ENCODE measurements at places on chromosomes 1 and 21.

DNA sequence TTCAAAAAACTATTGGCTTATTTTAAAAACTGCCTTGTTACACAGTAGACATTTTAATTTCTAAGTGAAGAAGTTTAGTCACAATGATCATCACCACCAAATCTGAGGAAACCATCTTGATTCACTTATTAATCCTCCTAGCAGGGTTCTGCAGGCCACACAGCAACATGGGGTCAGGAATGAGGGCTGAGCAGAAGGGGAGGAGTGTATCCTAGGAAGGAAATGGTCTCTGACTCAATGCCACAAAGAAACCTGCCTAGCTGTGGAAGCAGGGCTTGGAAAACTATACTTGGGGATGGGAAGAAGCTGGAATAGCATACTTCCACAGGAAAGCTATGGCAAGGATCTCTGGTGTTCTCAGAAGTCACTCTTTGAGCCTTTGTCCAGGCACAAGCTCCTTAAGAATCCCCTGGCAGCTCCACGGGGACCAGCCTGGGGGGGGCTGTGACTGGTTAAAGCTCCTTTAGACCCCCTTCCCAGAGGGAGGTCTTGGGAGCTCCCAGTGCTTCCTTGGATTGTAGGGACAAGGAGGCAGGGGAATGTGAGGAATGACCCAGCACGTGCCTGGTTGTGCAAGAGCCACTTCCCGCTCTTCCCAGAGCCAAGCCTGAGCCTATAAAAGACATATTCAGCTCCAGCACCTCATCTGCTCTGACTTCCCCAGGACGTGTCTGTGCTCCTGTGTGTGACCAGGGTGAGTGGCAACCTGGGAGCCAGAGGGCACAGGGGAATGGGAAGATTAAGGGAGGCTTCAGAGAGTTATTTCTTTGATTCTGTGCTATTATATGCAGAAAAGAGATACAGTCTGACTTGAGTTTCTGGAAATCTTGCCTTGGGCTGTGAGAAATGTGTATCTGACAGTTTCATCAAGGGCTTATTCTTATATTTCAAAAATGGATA, at the start of gene LCE2A:
TSS of gene LCE2A (plus strand) at position 645 of the 900 bp plus-strand sequence. CDS start 557 bp downstream, outside the sequence.
- no peak for DNase-seq

GRCh38 chr1:227374846-227375245, 56.6 kb upstream of the CDC42BPA start:
- DNase-seq, result no peak

- DNase-seq, result no peak
These were observed 26.0 kb downstream of the SERBP1 start for GRCh38 chr1:67404212-67404620.

- no peak for DNase-seq
These were observed 12.2 kb downstream of the AMPD2 start for GRCh38 chr1:109631513-109632505.

DNA sequence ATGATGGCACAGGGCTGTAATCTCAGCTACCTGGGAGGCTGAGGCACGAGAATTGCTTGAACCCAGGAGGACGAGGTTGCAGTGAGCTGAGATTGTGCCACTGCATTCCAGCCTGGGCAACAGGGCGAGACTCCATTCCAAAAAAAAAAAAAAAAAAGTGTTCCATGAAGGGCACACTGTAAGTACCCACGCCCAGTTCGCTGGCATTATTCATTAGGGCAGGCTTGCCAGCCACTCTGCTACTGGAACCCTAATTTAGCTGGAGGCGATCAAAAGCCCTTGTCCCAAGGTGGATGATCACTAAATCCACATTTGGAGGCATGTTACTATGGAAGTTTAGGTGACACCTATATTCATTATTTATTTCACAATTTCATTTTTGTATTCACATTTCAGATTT, 5.0 kb downstream of the IFNLR1 start:
- no peak for DNase-seq

DNA sequence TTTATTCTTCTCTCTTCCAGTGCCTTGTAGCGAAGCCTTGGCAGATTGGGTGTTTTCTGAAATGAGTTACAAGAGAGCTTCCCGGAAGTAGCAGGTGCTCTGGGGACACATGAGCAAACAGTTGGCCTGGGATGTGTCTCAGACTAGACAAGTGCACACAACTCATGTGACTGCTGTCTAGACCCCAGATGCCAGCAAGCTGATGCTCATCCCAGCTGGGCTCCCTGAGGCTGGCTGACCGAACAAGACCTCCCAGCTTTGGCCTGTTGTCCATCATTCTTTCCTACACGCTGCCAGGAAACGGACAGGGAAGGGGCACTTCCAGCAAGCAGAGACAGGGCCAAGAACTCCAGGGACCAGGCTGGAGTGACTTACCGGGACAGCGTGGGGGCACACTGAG, 18.7 kb upstream of the CSF1 start:
- no peak for DNase-seq

DNA sequence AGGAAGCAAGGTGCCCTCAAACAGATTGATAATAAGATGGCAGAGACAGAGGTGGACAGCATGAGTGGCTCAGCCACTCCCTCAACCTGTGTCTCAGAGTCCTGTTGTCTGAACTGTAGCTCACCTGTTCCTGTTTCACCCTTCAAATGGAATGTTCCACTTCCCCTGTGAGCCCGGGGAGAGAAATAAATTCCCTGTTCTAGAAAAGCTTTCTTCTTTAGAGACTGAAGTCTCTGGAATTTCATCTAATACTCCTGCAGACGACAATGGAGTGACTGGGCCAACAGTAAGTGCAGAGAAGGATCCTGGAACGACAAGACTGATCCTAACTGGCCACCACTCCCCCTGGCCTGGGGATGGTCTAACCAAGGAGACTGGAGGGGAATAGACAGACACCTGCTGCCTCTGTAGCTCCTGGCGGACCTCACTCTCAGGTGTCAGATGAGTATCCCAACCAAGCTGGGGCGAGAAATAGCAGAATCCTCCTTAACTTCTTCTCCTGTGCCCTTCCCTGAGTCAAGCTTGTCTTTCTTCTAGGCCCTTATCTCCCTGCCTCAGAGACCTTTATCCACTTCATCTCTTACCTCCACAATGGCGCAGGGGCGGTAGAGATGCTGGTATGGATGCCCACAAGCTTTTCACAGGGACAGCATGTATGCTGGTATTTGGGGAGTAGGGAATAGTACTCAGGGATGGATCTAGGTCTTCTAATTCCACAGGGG, 45.4 kb downstream of the PLEKHA6 start:
- DNase-seq, result no peak

GRCh38 chr1:246687002-246687401, 37.2 kb upstream of the SCCPDH start:
- no peak for DNase-seq

DNA sequence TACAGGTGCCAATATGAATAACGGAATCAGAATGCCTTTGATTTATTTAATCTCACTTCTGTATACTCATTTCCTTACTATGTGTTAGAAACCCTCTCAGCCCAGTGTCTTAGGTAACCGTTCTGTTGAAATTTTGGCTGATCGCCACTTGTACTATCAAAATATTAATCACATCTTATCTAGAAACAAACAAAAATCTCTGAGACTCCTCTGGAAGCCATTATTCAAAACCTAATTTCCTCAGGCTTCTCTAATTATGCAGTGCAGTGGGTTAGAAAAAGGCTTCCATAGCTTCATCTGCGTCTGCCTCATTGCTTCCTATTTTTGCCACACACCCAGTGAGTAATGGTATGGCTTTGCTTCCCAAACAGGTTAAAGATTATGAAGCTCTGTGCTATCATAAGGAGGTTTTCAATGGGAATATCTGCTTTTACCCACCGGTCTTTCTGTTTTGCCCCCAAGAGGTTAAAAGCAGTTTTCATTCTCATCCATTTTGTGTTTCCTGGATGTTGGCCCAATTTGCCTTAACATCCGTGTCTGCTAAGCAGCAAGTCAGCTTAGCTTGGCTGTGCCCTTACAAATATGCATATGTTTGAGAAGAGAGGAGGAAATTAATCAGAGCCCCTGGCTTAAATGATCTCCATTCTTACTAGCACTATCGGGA, 129.6 kb downstream of the RYR2 start:
- no peak for DNase-seq

GRCh38 chr1:234768569-234769283, 158.7 kb upstream of the IRF2BP2 start:
- DNase-seq, result no peak

DNA sequence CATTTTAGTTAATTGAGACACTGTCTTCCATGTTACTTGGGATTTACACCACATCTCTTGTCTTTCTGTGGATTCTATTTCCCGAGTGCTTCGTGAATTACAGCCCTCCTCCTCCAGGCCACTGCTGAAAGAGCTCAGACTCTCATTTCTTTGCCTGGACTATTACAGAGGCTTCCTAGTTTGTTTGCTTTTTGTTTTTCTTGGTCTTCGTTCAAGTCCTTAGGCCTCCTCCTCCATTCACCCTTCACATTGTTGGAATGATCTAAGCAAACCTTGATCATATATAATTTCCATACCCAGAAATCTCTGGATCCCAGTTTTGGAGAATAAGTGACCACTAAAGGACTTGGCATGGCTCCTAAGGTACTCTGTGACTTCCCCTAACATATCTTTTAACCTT, 94.1 kb downstream of the CNIH3 start:
- DNase-seq, result no peak

GRCh38 chr1:41681331-41682098, 197.0 kb upstream of the EDN2 start:
- no peak for DNase-seq

GRCh38 chr1:77040826-77041225, 173.5 kb downstream of the ST6GALNAC5 start:
- DNase-seq, result no peak

- no peak for DNase-seq
These were observed 21.6 kb downstream of the ROR1 start for GRCh38 chr1:63795455-63795854.

- DNase-seq, result no peak
These were observed 37.2 kb upstream of the ZMYM4 start for GRCh38 chr1:35231287-35231686.

DNA sequence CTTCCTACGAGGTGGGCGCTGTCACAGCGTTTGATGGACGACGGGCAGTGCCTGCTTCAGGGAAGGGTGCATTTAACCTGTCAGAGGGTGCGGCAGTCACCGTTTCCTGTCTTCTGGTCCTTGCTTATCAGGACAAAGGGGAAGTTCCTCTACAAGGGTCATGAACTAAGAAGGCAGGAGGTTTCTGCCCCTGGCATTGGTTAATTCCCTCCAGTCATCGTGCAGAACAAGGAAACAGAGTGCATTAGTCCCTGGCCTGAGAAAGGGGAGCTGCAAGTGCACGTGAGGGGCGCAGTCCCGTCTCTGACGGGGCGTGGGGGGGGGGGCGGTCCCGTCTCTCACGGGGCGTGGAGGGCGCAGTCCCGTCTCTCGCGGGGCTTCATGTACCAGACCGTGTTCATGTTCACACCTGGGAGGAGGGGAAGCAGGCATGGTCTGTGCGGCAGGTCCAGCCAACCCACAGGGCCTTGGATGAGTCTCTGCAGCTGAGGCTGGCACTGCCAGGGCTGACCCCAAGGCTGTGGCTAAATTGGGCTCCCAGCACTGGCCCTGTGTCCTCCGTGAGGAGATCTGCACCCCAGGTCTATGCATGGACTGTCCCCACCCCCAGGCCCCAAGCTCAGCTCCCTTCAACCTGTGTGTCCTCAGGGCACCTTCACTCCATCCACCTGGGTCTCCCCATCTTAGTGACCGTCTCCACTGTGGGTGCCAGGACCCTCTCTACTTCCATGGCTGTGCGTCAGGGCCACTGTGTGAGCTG, 89.2 kb upstream of the COL6A1 start:
- peak; percentile 77 for DNase-seq

GRCh38 chr1:96374076-96374762, 347.4 kb upstream of the PTBP2 start:
- no peak for DNase-seq

GRCh38 chr1:218317061-218317460, 28.1 kb upstream of the TGFB2 start:
- no peak for DNase-seq

- DNase-seq, result no peak
These were observed 75.4 kb downstream of the PLD5 start for GRCh38 chr1:242448910-242449645.

DNA sequence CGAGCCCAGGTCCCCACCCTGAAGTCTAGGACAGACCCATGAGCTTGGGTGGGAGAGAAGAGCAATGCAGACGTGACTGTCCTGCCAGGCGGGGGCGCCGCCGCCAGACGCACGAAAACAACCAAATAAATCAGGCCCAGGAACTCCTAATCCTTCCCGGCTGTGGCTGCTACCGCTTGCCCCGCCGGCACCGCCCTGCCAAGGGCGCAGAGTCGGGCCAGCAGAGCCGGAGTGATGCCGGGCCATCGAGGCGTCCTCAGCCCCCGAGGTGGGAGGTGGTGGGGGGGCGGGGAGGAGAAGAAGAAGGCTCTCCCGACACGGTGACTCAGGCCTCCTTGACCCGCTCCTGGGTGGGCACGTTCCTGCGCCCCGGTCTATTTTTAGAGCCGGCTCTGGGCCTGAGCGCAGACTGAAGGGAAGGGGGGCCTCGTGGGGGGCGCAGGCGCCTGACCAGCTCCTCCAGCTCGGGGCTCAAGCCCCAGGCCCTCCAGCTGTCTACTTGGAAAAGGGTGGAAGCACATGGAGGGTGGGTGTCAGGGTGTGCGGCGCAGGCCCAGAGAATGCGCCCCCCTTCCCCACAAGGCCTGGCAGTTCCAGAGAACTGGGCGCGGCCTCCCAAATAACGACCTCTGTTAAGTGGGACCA, 10.7 kb upstream of the COL16A1 start:
- DNase-seq, result no peak

- no peak for DNase-seq
These were observed 17.5 kb downstream of the ZBTB8OS start for GRCh38 chr1:32632829-32633228.

- DNase-seq, result no peak
These were observed 50.3 kb downstream of the PTBP2 start for GRCh38 chr1:96771847-96772246.

- no peak for DNase-seq
These were observed 107.5 kb downstream of the TIAM1 start for GRCh38 chr21:31236528-31236927.

GRCh38 chr1:197618061-197618460, 157.2 kb downstream of the DENND1B start:
- DNase-seq, result no peak

GRCh38 chr21:20592463-20592862, 405.7 kb upstream of the NCAM2 start:
- DNase-seq, result peak; percentile 95

DNA sequence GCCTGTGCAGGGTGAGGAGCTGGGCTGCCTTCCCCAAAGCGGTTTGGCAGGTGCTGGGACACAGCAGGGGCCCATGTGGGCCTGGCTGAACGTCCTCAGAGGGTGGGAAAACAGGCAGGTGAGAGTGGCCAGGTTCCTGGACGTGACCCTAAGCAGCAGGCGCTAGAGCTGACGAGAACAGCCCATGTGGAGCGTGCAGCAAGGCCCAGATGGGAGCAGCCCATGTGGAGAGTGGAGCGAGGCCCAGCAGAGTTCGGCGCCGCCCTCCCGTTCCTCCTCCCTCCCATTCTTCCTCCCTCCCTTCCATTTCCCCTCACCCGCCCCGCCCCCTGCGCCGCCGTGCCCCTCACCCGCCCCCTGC, 314.4 kb upstream of the VAMP3 start:
- no peak for DNase-seq

DNA sequence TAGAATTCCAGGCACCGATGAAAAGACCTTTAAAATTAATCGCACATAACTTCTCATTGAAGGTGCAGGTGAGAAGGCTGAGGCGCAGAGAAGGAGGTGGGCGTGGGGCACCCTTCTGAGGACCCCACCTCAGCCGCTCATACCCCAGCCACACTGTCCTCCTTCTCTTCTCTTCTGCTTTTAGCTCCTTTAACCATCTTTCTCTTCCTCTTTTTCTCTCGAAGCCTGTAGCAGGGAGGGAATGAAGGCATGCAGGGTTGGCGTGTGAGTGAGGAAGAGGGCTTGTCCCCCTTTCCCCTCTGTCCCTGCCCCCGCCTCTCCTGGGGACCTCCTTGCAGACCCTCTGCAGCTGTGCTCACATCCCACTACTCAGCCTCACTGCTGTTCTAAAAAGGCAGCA, 57.8 kb upstream of the CACNA1E start:
- DNase-seq, result no peak

Data from GF-D8 (cell line).